ENCODE measurements at places on chromosomes 6 and 20.

DNA sequence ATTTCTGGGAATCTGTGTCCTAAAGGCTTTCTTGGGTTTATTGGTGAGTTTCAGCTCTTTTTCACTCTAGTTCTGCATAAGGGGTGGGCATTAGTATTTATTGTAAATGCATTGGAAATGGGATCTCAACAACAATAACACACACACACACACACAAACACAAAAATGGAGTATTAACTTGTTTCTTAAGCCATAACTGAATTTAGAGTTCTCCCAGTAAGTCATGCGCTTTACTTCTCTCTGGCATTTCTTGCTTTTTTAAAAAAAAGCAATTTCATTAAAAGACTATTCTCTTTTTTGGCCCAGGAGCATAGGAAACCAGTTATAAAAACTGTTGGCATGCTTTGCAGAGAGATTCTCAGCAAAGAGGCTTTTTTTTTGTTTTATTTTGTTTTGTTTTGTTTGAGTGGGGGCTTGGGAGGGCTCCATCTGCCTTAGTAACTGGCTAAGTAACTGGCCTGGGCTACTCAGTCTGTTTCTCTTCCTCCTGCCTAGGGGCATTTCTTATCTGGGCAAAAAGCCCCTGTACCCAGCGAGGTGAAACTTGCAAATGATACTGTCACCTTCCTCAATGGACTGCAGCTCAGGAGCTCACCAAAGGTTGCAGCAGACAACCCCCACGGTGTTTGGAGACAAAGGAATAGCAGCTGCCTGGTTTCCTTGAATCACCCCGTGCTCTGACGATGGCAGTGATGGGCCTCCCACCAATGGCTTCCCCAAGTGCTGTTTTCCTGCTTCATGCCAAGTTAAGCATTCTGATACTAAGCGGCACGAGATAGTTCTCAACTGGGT is 128.5 kb downstream of the BCAS1 start:
- no peak for DNase-seq

GRCh38 chr6:12354499-12354898 is 64.3 kb downstream of the EDN1 start:
- DNase-seq, result peak; percentile 74

GRCh38 chr6:135692426-135692825 is 159.1 kb upstream of the PDE7B start:
- no peak for DNase-seq

DNA sequence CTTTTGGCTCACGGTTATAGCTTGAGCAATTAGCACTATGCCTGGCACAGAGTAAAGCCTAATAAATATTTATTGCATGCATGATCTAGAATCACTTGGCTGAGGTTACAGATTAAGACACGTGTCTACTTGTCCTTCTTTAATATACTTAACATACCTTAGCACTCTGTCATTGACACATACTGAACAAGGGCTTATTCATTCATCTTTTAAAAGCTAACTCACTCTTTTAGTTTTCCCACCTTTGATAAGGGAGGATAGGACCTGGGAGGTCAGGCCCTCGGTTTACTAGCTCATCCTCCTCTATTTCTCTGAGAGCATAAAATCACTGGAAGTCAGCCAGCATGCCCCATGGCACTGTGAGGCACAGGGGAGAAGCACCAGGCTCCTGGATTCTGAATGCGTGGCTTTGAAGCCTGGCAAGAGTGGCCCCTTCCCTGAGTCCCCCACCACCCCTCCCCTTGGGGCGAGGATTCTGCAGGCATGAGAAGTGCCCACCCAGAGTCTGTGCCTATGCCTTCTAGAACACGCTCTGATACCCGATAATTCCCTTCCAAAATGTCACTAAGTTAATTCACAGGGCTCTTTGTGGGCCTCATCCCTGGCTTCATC is 11.2 kb downstream of the ZCCHC3 start:
- DNase-seq, result no peak

GRCh38 chr20:13340088-13340487 is 119.0 kb downstream of the ISM1 start:
- no peak for DNase-seq

DNA sequence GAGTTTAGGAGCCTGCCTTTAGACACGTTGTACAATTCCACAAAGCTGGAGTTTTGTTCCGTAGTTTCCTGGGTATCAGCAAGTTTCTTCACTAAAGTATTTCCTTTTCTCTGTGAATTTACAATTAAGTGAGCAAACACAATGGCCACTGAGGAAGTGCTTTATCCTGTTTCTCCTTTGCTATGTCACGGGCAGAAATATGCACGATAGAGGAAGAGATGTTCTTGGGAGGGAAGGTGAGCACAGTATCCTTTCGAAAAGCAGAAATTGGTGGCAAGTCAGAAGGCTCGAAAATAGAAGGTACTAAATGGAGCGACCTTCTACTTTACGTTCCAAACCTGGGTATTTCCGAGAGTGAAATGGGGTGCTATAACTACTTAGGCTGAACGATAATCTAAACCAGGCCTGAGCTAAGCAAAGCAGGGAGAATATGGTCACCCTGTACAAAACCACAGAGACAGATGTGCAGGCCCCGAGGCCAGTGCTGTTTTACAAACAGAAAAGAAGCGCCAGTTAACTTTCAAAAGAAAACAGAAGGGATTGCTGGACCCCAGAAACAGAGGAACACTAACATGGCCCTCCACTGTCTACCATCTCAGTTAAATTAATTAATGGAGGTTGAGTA is 259.6 kb downstream of the TBC1D7 start:
- DNase-seq, result no peak

DNA sequence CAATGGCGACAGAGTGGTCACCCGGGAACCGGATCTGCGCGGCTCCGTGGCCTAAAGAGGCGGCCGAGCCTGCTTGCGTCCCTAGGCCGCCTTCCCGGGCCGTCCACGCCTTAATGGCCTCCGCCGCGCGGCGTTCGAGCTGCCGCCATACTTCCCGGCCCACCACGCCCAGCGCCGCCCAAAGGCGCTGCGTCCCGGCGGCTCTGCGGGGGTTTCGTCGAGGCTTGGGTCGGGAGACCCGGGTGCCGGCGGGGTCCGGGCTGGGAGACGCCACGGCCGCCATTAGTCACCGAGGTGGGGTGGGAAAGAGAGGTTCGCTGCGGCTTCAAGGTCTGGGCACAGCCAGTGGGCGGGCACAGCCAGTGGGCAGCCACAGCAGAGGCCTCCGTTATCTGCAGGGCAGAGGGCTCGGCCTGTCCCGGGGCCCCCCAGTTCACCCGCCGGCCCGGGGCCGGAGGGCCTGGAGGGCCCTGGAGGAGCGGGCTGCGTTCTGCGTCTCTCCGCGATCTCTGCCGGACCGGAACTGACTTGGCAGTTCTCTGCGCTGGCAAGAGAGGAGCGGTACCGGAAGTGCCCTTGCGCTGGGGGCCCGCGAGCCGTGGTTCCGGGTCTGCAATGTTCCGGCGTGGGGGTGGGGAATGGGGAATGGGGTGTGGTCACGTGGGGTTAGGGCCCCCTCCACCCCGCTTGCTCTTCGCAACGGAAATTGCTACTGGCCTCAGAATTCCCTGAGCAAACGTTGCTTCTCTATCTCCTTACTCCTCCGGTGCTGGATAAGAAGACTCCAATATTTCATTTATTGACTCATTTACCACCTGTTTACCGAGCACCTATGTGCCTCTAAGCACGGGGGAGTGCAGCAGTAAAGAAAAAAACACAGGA is 82.3 kb downstream of the CNBD2 start:
- peak; percentile 86 for DNase-seq

DNA sequence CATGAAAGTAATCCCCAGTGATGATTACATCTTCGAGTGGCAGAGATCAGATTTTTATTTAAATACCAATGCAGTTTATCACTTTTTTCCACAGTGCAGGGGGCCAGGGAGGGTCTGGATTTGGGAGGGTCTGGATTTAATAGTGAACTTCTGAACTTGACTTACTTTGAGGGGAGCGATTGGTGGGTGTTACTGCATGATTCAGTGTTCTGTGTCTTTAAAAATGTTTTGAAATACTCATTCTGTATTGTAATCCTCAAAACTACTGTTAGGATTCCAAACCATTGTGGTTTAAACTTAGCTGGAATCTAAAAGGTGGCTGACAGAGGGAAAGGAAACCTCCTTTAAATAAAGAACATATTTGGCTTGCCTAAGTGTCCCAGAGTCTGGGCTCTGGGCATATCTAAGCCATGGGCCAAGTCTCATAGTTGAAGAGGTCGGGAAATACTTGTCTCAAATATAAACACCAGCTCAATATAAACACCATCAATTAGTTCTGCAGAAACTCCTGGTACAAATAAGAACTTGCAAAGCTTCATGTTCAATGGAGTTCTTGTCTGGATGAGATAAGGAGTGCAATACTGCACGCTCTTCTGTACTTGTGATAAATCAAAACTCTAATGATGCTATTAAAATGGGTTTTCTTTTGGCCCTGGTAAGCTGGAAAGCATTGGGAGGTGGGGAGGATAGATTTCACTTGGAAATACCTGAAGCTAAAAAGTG is 14.4 kb downstream of the JARID2 start:
- no peak for DNase-seq

- peak; percentile 32 for DNase-seq
Measured at GRCh38 chr20:46994341-46994740, 99.7 kb downstream of the EYA2 start.

DNA sequence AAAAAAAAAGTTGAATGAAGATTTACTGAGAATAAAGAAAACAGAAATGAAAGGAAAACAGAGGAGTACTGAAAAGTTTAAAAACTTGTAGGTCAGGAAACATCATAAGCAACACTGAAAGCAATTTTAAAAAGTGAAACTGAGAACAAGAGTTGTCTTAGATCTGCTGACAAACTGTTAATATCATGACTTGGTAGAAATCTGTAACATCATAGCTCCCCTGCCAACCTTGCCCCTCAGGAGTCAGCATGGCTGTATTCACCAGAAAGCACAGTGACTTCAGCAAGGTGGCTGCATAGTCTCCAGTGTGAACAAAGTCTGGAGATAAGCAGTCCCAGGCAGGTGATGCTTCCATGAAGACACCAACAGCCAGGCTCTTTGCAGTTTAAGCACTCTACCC is 5.3 kb downstream of the NAA20 start:
- no peak for DNase-seq

DNA sequence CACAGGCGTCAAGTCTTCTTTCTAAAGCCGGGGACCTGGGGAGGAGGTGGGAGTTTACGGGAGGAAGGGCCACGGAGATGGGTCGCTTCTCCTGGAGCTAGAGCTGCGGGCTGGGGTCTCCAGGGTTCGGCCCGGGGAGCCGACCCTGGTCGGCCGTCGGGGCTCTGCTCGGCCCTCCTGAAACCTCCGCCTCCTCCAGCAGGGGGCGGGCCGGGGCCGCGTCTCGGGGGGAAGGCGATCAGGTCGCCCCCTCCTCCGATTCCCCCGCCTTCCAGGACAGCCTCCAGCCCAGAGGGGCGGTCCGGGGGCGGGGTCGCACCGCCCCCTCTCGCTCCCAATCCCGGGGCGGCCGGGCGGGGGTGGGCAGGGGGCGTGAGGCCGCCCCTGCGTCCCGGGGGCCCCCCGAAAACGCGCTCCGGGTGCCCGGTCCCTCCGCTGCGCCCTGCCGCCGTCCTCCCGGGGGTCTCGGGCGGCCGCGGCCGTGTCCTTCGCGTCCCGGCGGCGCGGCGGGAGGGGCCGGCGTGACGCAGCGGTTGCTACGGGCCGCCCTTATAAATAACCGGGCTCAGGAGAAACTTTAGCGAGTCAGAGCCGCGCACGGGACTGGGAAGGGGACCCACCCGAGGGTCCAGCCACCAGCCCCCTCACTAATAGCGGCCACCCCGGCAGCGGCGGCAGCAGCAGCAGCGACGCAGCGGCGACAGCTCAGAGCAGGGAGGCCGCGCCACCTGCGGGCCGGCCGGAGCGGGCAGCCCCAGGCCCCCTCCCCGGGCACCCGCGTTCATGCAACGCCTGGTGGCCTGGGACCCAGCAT is at the start of gene CEBPB:
Gene CEBPB, plus strand, starts transcription at position 580 of the 814 bp plus-strand sequence. Its CDS starts 204 bp downstream, at position 784.
- DNase-seq, result peak; percentile 89

DNA sequence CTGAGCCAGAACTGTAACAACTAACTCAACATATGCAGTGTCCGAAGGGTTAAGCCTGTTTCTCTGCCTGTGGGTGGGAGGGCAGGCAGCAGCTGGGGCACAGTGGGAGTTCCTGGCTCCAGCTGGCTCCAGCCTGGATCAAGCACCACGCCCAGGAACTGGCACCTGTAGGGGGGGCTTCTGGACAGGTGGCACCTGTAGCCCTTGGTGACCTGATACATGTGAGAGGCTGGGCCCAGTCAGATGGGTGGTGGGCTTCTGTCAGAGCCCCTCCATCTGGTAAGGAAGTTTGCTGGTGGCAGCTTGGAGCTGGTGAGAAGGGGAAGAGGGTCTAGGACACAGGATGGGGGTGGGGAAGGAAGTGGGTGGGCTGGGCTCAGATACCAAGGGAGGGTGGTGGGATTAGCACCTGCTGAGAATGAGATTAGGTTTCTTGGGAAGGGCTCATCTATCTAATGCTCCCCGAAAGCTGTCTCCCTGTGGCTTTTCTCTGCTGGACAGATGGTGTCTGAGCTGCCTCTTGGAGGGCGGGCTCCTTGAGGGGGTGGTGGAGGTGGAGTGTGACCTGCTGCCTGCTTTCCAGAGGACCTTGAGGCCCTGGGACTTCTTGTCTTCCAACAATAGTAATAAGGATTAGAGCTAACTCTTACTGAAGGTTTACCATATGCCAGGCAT is 28.5 kb downstream of the BCL2L1 start:
- no peak for DNase-seq

DNA sequence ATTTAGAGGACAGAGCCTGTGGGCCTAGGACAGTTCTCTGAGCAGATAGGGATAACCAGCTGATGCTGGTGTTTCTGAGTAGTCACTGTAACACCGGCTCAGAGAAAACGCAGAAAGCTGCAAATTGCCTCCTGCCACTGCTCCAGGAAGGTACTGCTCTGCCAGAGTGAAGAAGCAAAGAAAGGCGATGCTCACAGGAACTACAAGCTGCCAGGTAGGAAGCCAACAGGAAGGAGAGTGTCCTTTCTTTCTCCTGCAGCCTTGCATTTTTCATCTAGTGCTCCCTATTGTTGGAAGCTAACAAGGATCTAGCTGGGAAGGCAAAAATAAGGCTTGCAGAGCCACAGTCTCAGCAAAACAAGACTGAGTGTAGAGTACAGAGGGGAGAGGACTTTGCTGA is 70.7 kb upstream of the RAB32 start:
- no peak for DNase-seq

- no peak for DNase-seq
Measured at GRCh38 chr6:6583836-6584235, 4.7 kb upstream of the LY86 start.

GRCh38 chr6:73515204-73515655 is 5.6 kb downstream of the EEF1A1 start:
- DNase-seq, result no peak

- DNase-seq, result no peak
Measured at GRCh38 chr6:153621070-153621469, 418.0 kb upstream of the OPRM1 start.
